ENCODE measurements at places on chromosomes 16 and 17. TPM values are rescaled to one million over a fixed set of nuclear protein-coding genes. Genes with fewer than 3 reads are reported as not detected.
A peak's percentile ranks its signal among the peaks of the same experiment; 100 is the strongest.

Gene KCNAB3
- total RNA-seq, result 11.9 TPM

- ATAC-seq, result peak; percentile 98
Observed at GRCh38 chr17:19418251-19418992, 7.4 kb downstream of the RNF112 start.

GRCh38 chr17:8839410-8839935 lies 28.0 kb downstream of the PIK3R6 start:
- ATAC-seq, result no peak

Gene MARCHF10
- 0.13 TPM for total RNA-seq

DNA sequence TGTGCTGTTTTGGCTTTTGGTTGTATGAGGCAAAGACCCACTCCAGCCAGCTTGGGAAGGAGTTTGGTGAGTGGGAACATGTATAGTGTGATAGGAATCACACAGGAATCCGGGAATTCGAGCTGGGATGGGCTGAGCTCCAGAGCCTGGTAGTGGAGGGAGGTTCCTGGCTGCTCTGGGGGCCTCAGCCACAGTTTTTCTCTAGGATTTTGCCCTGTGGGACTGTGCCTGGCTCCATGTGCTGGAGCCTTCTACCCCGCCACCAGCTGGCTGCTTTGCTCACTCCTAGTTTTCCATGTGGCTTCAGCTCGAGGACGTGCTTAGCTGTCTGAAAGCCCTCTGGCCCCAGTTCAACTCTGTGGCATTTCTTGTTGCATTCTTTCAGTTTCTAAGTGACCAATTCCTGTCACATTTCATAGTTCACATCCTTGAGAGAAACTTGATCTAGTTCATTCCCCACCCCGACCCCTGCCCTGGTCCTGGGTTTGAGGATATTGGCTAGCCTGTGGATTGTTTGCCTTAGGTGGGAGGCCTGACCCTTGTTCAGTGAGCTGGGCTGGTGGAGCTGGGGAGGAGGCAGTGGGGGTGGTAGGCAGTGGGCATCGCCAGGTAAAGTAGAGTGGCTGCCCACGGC lies 5.0 kb downstream of the SEC14L1 start:
- ATAC-seq, result peak; percentile 46

DNA sequence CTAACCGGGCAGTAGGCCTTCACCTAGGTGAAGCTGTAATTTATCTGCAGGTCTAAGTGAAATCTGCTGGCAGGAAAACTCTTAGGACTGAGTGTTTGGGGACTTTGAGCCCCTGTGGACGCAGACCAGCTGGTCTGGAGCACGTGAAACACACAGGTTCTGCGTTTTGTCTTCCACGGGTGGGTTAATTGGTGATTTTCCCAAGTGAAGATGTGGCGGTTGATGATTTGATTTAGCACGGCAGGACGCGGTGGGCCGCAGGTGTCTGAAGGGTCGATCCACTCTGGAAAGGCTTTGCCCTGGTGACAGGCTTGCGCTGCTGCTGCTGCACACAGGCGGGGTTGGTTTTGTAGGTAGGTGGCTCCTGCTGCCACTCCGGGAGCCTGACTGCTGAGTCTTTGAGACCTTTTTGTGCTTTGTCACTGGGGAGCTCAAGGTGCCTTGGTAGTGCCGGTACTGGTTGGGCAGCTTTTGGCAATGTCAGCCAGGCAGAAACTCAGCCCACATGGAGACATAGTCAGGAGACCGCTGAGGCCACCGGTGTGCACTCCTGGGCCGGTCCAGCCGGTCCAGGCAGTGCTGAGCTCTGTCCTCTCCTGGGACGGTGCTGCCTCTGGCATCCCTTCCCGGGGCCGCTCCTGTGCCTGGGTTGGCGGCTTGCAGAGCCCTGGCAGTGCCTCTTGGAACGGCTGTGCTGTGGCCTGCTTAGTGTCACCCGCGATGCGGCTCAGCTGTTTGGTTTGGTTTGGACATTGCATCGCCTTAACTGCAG lies 2.3 kb downstream of the BAIAP2 start:
- ATAC-seq, result no peak

Measured in activated T-helper 17 cell treated with anti-CD3 and anti-CD28 coated beads, Interleukin-2, amount 50 U/mL, for 72 hours (primary cell).